ENCODE measurements at places on chromosomes 6 and 20.
A peak's percentile ranks its signal among the peaks of the same experiment; 100 is the strongest.

DNA sequence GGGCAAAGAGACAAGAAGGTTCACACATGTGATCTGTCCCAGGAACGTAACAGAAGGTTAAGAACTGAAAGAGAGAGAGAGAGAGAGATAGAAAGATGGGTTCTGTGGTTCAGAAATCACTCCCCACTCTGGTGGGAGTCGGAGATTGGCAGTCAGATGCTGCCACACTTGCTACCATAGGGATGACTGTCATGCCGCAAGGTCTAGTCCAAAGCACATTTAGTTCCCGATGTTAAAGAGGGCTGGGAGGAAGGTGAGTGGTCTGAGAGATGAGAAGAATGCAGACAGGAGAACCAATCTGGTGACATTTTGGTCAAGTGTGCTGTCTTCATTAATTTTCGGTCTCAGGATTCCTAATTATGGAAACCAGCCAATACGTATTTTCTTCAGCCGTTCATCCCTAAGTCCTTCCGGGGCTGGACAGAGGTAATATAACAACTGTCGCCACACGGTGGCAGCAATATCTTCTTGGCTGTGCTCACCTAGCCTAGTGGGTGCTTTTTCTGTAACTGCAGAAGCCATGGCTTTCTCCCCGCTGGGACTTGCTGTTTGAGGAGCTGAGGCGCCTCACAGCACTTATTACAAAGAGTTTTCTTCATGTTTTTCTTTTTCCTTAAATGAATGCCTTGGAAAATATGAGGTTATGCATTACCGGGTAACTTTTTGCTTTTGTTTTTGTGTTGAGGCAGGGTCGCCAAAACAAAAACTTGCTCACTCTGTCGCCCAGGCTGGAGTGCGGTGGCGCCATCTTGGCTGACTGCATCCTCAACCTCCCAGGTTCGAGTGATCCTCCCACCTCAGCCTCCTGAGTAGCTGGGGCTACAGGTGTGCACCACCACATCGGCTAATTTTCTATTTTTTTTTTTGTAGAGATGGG lies 46.0 kb downstream of the SLC35D3 start:
- DNase-seq, result peak; percentile 13

DNA sequence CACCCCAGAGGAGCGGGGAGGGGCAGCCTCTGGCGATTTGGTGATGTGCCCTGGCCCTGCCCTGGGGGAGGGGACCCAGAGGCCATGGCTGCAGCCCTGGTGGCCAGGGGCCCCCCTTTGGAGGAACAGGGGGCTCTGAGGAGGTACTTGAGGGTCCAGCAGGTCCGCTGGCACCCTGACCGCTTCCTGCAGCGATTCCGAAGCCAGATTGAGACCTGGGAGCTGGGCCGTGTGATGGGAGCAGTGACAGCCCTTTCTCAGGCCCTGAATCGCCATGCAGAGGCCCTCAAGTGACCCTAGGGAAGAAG lies 10.9 kb downstream of the NFKBIL1 start:
- DNase-seq, result no peak

GRCh38 chr6:87641065-87641692 lies 51.2 kb downstream of the ORC3 start:
- no peak for DNase-seq

DNA sequence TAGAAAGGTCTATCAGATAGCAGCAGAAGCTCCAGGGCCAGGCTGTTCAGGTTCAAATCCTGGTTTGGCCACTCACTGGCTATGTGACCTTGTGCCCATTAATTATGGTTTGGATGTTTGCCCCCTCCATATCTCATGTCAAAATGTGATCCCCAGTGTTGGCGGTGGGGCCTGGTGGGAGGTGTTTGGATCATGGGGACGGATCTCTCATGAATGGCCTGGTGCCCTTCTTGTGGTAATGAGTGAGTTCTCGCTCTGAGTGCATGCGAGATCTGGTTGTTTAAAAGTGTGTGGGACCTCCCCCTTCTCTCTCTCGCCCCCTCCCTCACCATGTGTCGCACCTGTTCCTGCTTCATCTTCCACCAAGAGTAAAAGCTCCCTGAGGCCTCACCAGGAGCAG lies 240.9 kb downstream of the LRFN2 start:
- DNase-seq, result no peak

GRCh38 chr6:62978920-62979319 lies 232.3 kb upstream of the FKBP1C start:
- no peak for DNase-seq

DNA sequence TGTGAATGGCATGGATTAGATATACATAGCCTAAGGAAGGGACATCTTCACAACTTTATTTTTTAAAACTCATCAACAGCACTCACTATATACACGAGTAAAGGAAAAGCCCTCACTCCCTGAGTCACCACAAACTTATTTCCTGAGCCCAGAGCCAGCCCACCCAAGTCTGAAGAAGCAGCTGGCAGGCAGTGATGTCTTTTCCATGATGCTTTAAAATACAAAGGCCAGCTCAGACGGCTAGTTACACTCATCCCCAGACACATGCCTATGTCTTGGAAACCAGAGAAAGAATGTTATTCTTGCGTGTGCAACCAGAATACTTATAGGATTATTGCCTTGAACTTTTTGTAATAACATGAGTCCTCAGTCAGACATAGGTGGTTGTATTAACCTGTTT lies 114.4 kb downstream of the ADGRG6 start:
- DNase-seq, result no peak

GRCh38 chr6:162385980-162386379 lies 341.6 kb downstream of the PRKN start:
- DNase-seq, result no peak

GRCh38 chr6:136699358-136699757 lies 92.9 kb downstream of the MAP3K5 start:
- no peak for DNase-seq

DNA sequence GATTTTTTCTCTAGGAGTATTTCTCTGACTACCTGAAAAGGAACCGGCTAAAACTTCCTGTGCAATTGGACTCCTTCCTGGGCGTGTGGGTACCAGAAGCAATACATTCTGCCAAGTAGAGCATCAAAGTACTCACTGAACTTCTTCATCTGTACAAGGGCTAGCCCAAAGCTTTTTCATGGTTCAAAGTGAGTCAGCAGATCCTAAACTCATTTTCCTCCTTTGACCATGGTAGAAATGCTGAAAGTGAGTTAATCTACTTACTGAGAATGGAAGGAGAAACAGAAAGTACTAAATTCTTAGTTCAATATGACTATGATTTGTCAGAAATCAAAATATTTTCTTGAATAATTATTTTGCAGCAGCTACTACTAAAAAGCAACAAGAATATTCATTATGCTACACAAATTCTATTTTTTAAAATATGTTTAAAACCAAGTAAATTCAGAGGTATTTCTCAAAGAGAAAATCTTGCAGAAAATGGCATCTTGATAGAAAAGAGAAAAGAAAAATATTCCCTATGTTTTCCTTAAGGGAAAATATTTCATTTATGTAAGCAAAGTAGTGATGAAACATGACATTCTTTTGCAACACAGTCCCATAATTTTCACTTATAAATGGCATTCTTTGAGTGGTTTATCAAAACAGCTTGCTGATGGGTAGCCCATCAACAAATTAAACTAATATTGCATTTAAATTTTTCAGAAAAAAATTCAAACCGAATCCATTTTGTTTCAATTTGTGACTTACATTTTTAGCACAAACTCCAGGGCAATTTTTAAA lies 3.7 kb upstream of the BEND6 start:
- DNase-seq, result no peak

- no peak for DNase-seq
These were observed 25.8 kb upstream of the MROH8 start for GRCh38 chr20:37205130-37205529.

- no peak for DNase-seq
These were observed 41.2 kb downstream of the PTPRK start for GRCh38 chr6:128479048-128479666.

- no peak for DNase-seq
These were observed 14.4 kb downstream of the ADTRP start for GRCh38 chr6:11764250-11764604.

DNA sequence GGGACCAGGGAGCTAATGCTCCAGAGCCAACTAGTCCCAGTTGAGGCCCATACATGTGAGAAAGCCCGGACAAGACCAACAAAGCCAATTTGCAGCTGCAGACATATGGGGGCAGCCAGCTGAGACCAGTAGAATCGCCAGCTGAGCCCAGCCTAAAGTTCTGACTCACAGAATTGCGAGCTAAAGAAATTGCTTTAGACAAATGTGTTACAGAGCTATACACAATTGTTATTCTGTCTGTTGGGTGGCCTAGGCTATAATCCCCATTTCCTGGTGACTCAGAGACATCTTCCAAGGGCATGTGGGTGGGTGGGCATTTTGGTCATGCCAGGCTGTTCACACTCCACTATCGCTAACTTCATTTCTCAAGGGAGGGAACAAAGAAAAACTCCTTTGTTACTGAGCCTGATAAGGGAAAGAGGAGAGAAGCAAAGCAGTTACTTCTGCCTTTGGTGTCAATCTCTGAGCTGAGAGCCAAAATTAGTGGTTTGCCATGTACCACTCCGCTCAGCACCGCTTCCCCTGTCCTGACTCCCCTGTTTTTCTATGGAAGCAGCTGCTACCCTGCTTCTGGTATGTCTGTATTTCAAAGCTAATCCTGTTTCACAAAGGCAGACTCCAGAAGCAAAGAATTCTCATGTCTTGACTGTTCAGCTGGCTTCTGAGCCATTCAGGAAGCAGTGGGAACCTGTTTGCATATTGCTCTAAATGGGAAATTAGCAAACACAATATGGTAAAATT lies 26.1 kb downstream of the SCP2D1 start:
- DNase-seq, result no peak

DNA sequence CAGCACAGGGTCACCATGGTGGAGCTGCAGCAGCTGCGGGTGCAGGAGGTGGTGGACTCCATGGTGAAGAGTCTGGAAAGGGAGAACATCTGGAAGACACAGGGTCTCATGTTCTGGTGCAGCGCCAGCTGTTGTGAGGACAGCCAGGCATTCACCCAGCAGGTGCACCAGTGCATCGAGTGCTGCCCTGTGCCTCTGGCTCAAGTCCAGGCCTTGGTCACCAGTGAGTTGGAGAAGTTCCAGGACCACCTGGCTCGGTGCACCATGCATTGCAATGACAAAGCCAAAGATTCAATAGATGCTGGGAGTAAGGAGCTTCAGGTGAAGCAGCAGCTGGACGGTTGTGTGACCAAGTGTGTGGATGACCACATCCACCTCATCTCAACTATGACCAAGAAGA lies 22.9 kb upstream of the RIPK1 start:
- DNase-seq, result no peak

- DNase-seq, result no peak
These were observed 84.8 kb upstream of the EYA2 start for GRCh38 chr20:46809706-46810360.

GRCh38 chr20:5529331-5530148 lies 212.8 kb upstream of the PROKR2 start:
- peak; percentile 50 for DNase-seq

GRCh38 chr6:112087916-112088315 lies 525 bp downstream of the FAM229B start:
- no peak for DNase-seq

DNA sequence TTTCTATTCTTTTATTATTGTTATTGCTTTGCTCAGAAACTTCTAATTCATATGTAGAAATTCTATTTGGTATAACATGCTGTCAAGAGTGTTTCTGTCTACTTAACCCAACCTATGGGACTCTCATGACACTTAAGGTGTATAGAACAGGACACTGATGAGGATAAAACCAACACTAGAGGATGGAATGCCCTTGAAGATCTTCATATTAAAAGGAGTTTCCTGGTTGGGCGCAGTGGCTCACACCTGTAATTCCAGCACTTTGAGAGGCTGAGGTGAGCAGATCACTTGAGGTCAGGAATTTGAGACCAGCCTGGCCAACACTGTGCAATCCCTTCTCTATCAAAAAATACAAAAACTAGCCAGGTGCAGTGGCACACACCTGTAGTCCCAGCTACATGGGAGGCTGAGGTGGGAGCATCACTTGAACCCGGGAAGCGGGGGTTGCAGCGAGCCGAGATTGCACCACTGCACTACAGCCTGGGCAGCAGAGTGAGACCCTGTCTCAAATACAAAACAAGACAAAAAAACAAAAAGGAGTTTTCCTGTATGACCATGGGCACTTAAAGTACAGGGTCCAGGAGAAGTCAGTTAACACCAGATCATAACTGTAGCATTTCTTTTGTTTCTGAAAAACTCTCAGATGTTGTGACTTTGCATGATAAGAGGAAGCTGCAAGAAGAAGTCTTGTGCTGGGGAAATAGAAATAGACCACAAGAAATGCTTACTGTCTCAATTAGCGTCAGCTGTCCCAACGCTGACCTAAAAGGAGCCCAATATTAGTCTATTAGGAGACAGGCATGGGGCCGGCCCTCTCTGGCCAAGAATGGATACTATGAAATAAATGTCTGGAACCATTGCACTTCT lies 38.9 kb upstream of the CD2AP start:
- DNase-seq, result no peak

DNA sequence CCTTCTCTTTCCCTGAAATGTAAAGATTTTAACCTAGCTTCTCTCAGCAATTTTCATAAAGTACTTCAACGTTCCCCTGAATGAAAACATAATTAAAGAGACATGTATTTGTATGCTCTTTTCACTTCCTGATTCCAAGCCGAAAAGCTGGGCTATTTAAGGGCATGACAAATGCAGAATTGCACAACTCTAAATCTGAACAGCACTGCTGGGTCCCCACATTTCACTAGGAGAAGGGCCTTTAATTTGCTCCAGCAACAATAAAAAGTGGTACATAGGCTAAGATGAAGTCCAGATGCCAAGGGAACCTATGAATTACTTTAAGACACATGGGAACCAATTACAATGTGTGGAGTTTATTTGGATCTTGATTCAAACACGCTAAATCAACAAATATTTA lies 42.0 kb downstream of the IRAK1BP1 start:
- DNase-seq, result no peak

- peak; percentile 9 for DNase-seq
These were observed 125.6 kb downstream of the CARMIL1 start for GRCh38 chr6:25404693-25405169.

GRCh38 chr6:107690643-107691061 lies 133.5 kb downstream of the SCML4 start:
- no peak for DNase-seq

DNA sequence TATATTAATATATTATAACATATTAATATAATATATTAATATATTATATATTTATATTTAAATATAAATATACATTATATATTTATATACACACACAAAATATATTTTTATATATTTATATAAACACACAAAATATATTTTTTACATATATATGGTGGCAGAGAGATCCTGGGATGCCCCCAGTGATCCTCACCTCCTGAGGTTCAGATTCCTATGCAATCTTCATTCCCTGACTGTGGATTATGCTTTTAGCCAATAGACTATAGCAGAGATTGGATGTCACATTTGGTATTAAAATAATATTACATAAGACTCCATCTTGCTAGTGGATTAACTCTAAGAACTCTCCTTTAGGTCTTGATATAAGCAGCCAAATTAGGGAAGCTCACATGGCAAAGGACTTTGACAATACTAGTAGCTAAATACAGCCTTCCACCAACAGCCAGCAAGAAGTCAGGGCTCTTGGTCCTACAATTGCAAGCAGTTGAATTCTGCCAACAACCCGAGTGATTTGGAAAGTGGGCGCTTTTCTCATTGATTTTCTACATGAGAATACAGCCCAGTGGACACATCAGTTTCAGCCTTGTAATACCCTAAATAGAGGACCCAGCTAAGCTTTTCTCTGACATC lies 681.0 kb downstream of the C6orf118 start:
- DNase-seq, result no peak

- DNase-seq, result no peak
These were observed 5.3 kb downstream of the LINC00237 start for GRCh38 chr20:21100578-21101452.

Data from activated CD8-positive, alpha-beta memory T cell treated with anti-CD3 and anti-CD28 coated beads for 4 hours (primary cell).